ENCODE measurements at places on chromosomes 1 and 21.

GRCh38 chr1:170749549-170749948 is 85.6 kb downstream of the PRRX1 start:
- no peak for DNase-seq

- no peak for DNase-seq
Observed at GRCh38 chr1:221869779-221870178, 127.9 kb upstream of the DUSP10 start.

GRCh38 chr1:43509007-43509739 is 21.5 kb upstream of the PTPRF start:
- no peak for DNase-seq

DNA sequence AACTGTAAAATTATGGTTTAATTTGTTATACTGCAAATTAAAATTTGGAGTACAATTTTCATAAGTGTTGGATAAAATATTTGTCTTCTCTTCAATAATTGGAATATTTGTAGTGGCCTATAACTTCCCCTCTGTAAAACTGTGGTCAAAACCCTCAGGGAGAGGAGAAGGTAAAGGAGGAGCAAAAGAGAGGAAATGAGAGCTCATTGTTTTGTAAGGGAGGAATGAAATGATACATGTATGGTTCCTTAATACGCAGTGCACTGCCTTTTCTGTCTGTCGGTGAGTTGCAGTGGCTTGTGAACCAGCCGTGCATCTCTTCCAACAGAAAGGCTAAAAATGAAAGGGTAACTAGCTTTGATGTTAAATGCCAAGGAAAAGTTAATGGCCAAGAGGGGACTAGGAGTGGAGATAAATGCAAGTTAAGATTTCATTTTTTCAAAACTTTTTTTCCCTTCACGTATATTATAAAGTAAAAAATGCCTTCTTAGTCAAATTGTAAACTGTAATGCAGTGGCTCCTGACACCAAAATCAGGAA is 26.4 kb downstream of the LRRC8D start:
- DNase-seq = no peak

Data from cerebellar nuclear complex (tissue), 1 donor.